Globus pallidus (tissue), 1 donor: ENCODE measurements at places on chromosomes 1 and 21.
A peak's percentile ranks its signal among the peaks of the same experiment; 100 is the strongest.

DNA sequence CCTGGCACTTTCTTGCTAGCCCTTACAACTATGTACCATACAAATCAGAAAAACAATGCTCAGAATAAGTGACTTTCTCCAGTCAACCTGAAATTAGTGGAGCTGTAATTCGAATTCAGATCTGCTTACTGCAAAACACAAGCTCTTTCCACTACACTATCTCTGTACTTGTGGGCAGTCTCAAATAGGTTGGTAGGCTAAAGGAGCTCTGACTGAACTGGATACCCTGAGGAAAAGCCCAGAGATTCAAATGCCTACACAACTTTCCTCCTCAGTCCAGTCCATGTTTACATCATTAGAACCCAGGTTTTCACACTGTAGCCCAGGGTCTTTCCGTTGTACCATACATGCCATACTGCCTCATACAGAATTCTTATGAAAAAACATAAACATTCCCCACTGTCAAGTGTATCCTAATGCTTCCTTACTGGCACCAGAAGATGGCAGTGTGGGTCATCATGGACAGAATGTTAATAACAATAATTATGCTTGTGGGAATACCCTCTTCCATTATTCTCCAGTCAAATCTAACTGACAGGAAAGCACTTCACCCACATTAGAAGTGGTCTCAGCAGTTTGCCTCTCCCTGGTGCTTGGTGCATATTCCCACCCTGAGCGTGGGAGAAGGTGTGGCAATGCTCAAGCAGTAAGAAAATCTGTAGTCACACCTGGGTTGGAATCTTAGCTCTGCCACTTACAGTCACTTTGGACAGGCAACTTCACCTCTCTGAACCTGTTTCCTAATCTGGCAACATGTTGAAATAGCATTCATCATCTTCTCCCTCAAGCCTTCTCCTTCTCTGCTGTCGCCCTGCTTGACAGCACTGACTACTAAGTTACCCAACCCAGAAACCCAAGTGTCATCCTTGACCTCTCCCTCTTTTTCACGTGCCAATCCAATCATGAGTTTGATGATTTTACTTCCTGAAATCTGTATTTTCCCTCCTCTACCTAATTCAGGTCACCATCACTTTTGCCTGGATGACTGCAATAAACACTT lies 14.4 kb upstream of the ZFYVE9 start:
- peak; percentile 37 for DNase-seq

DNA sequence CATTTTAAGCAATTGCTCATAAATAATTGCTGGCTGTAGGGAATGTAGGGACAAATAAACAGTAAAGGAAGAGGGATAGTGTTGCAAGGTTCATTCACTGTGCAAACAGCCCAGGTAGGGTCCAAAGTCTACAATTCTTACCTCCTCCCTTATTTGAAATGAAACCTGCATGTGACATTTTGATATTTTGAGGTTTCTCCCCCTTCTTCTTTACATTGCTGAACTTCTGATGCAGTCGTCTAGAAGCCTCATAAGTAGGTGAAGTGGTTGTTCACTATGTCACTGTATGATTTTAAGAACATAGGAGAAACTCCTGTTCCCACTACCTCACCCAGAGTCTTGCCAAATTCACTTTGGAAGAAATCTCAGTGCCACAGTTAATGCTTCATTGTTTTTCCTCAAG lies 16.1 kb downstream of the F5 start:
- DNase-seq: no peak

GRCh38 chr1:229286099-229286766 lies 15.3 kb downstream of the RAB4A start:
- no peak for DNase-seq

GRCh38 chr21:44988607-44989536 lies 49.0 kb downstream of the SLX9 start:
- no peak for DNase-seq

GRCh38 chr1:104266612-104267011 lies 516.9 kb downstream of the AMY1C start:
- no peak for DNase-seq
